ENCODE measurements at places on chromosomes 6 and 20.

DNA sequence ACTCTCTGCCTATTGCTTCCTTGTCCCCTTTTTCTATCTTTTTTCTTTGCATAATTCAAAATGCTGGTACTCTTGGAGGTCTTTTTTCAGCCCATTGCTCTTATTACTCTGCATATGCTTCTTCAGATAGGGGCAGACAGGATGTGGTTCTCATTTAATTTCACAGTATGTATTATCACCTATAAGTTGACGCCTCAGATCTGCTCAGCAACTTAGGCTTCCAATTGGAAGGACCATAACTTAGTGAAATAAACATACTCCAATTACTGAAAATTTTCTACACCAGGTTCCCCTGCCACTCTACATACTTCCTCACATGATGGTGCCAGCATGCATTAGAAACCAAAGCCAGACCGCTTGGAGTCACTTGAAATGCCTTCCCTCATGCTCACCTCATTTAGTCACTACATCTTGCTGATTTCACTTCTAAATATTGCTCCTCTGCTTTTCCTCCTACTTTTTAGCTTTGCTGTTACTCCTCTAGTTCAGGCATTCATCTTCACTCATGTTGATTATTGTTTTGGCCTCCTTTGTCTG is 34.5 kb upstream of the AHI1 start:
- no peak for DNase-seq

GRCh38 chr6:90494067-90494780 is 92.6 kb downstream of the MAP3K7 start:
- no peak for DNase-seq

- no peak for DNase-seq
Measured at GRCh38 chr6:161354276-161354840, 80.5 kb upstream of the AGPAT4 start.

- DNase-seq = no peak
Measured at GRCh38 chr6:95846652-95847051, 169.1 kb upstream of the FUT9 start.

DNA sequence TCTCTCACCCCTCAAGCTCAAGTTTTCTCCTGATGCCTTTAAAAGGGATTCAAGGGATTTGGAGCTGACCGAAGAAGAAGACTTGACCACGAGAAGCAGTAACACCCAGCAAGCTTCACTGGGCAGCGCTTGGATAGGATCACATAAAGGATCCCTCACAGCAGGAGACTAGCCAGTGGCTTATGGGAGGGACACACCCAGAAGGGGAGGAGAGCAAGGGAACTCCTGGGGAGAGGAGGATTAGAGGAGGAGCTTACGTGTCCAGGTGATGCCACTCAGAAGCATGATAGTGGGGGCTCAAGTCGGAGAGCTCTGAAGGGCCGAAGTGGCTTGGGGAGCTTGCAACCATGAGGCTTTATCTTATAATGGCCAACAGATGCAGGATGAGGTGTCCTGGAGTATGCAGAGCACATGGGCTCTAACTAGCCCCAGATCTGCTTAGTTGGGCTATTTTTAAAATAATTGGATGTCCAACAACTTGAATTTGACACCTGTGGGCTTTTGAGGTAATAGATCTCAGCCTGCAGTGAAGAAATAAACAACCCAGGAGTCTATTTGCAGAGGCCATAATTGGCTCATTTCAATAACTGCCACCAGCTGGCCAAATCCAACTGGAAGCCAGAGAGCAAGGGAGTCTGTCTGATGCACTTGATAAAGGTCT is 137.9 kb upstream of the EXOC2 start:
- no peak for DNase-seq

GRCh38 chr20:32966382-32966781 is 37.9 kb downstream of the SUN5 start:
- peak; percentile 11 for DNase-seq

DNA sequence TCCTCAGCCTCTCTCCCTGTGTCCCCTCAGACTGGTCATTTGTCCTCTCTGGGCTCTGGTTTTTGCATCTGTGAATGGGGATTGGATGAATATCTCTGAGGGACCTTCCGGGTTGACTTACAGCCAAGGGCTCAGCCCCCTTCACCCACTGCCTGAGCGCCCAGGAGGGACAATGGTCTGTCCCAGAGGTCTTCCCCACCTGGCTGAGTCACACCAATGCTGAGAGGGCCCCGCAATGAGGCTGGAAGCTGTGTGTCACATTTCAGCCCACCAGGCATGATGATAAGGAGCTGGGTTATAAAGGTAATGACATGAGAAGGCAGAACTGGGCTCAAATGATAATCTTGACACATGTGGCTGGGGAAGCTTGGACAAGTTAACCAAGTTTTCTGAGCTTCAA is 70.5 kb downstream of the TOX2 start:
- DNase-seq = no peak

DNA sequence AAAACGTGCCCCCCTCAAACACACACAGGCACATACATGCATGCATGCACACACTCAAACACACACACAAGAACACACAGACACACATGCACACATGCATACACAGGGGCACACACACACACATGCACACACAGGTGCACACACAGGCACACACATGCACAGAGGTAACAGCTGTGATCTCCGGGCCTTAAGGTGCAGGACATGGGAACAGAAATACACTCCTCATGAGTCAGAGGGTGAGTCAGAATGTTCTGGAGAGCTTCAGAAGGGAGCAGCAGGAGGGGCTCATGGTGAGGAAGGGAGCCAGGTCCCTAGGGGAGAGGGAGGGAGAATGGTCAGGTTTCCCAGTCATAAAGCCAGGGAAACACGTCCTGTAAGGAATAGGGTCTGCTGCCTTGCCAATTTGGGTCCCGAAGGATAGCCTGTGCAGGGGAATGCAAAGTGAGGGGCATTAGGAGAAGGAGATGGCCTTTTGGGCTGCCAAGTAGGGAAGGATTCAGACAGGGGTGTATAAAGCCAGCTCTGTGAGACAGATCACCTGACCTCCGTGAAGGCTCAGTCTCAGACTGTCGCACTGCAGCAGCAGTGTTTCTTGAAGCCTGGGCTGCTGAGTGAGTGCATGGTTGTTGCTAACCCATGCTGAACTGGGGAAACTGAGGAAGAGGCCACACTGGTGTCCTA is 123.9 kb downstream of the MAFB start:
- DNase-seq = peak; percentile 44

DNA sequence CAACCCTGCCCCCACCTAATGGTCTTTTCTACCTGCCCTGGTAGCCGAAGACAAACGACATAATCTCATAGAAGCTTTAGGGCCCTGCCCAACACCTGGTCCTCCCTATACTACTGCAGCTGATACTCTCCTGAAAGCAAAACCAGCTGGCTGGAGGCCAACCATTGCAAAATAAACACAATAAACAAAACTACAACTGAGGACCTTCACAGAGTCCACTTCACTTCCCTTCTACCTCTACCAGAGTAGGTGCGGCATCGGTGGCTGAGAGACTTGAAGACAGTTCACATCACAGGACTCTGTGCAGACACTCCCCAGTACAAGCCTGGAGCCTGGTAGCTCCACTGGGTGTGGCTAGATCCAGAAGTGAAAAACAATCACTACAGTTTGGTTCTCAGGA is 476.2 kb downstream of the MMUT start:
- no peak for DNase-seq

GRCh38 chr20:51797357-51798025 is 4.8 kb downstream of the SALL4 start:
- DNase-seq = no peak

DNA sequence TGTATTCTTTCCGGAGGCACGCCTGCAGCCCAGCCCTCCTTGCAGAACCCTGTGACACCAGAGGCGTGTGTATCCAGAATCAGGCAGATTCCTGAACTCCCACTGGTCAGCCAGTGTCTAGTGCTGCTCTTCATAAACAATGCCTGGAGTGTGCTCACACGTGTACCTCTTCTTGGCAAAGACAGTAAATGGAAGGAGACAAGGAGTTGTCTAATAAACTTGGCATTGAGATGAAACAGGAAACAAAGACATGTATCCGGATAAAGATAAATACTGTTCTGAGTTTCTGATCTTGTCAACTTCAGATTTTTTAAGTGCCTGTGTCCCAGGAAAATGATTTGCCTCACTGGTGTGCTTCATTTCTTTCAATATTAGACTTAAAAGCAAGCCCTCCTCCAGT is 1.7 kb downstream of the RPS6KA2 start:
- no peak for DNase-seq

- DNase-seq = peak; percentile 77
Measured at GRCh38 chr20:62303340-62304226, 786 bp downstream of the ADRM1 start.

DNA sequence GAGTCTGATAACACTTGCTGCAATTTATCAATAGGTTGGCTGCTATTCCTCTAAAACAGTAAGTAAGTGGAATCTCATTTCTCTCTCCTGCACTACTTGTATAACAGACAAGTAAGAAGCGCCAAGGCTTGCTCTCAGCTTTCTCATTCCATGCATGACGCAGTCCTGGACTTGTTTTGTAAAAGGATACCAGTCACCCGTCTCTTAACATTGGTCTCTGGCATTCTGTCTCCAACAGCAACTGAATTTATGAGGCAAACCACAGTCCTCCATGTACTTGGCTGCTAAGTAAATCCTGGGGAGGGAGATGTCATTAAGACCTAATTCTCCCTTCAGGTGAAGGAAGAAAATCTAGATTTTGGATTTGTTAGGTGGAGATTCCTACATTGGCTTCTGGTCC is 115.4 kb downstream of the OPN5 start:
- DNase-seq = no peak

DNA sequence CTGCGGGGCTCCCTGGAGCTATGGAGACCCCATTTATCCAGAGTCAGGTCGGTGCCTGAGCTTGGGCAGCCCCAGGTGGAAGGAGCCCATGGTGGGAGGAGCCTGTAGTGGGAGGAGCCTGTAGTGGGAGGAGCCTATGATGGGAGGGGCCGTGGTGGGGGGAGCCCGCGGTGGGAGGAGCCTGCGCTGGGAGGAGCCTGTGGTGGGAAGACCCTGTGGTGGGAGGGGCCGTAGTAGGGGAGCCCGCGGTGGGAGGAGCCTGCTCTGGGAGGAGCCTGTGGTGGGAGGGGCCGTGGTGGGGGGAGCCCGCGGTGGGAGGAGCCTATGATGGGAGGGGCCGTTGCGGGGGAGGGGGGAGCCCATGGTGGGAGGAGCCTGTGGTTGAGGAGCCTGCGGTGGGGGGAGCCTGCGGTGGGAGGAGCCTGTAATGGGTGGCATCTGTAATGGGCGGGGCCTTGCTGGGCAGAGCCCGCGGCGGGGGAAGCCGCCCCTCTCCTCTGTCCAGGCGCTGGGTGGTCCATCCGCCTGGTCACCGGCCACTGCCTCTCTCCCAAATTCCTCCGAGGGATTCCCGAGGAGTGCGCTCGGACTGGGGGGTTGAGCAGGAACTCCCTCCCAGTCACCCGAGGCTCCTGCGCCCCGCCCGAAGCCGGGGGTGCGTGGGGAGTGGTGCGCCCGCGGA is 567 bp upstream of the FNDC11 start:
- DNase-seq = peak; percentile 78

- no peak for DNase-seq
Measured at GRCh38 chr6:41696788-41697187, 38.6 kb downstream of the TFEB start.

- no peak for DNase-seq
Measured at GRCh38 chr6:54114991-54115390, 3.7 kb downstream of the MLIP start.

- no peak for DNase-seq
Measured at GRCh38 chr6:5337573-5337972, 76.3 kb downstream of the FARS2 start.

GRCh38 chr6:158165919-158166416 is 2.1 kb downstream of the SERAC1 start:
- no peak for DNase-seq

DNA sequence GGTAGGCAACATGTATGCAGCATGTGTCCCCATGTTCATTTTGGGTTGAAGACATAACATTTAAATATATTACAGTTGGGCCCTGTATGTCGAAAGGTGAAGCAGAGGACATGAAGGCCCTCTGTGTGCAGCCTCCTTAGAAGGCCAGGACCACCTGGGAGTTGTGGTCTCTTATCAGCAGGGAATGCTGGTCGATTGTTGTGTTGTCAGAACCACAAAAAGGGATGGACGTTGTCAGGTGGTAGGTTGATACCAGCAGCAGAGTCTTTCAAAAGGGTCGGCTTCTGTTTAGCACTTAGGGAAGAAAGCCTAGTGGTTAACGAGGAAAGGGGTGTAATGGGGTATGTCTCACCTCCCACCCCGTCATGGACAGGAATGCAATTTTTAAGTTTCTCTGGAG is 67.3 kb upstream of the SLC22A1 start:
- no peak for DNase-seq

DNA sequence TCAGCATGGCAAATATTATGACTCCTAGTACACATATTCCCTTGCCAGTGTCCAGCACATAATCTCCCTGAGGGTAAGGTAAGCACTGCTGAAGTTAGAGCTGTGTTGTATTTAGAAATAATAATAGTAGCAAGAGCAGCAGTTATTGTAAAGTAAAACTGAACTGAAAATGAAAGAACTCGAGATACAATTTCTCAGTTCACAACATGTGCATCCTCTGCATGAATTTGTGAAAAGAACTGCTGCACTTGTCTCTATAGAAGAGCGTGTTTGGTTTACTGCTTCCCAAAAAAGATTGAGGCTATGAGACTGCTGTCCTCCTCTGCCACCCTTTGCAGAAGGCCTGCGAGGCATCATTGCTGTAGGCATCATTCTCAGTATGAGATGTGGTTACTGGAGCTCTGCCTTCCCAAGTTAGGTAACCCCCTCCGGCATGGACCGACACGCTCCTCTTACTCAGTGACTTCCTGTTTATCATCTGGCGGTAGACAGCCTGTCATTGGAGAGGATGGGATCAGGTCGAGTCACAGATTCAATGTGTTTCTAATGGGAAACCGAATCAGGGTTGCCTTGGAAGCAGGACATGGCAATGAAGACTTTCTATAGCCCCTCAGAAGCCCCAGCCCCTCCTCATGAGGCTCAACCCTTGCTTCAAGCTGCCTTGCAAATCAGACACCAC is 48.1 kb downstream of the SLC24A3 start:
- peak; percentile 6 for DNase-seq

GRCh38 chr6:21967056-21967974 is 329.5 kb downstream of the PRL start:
- DNase-seq = no peak

DNA sequence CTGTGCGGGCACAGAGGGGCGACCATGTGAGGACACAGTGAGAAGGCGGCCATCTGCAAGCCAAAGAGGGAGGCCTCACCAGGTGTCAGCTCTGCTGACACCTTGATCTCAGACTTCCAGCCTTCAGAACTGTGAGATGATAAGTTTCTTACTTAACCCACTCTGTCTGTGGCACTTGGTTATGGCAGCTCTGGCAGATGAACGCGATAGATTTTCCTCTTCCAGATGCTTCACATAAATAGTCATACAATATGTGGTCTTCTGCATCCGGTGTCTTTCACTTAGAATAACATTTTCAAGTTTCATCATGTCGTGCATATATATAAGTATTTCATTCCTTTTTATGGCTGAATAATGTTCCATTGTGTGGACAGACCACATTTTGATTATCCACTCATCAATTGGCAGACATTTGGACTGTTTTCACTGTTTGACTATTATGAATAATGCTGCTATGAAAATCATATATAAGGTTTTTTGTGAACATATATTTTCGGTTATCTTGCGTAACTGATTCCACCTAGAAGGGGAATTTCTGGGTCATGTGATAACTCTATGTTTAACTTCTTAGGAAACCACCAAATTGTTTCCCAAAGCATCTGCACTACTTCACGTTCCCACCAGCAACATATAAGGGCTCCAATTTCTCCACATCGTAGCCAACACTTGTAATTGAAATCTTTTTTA is 30.2 kb downstream of the PRR18 start:
- DNase-seq = no peak

- no peak for DNase-seq
Measured at GRCh38 chr20:53828682-53829254, 235.1 kb upstream of the ZNF217 start.
